Fibroblast of mammary gland (primary cell): ENCODE measurements at places on chromosomes 1 and 21.

GRCh38 chr1:230983811-230984210 is 4.9 kb downstream of the ARV1 start:
- DNase-seq, result no peak

GRCh38 chr1:84434801-84435549 is 36.7 kb downstream of the DNASE2B start:
- DNase-seq, result no peak

- DNase-seq, result no peak
Observed at GRCh38 chr1:212635141-212635631, 26.6 kb downstream of the ATF3 start.

DNA sequence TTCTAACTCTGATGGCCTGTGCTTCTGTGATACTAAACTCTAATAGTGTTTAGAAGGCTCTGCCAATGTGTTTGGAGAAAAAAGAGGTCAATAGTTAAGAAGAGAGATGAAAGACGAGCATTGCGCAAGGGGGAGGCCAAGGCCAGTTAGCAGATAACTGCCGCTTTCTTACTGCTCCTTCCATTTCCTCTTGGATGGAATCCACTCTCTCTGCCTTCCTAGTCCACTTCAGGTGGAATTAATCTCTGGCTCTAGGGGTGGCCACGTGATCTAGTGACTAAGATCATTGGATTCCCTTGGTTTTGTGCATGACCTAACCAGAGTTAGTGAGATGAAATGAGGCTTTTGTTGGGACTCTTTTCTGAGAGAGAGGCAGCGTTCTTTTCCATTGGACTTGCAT is 148.3 kb downstream of the ACTL8 start:
- DNase-seq, result no peak

DNA sequence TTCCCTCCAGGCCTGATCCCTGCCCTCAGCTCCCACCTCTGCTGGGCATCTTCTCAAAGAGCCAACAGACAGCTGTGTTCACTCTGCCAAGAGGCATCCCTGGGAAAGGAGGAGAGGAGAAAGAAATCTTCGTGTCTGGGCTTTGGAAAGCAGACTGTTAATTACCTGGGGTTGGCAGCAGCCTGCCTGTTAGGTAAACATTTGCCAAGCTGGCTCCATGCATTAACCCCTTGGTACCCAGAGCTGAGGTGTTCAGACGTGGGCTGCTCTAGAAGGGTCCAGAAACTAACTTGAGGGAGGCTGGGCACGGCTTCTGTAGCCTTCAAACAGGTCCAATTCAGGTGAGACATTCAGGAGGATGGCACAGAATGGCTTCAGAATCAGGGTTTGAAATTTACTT is 8.7 kb upstream of the EXTL1 start:
- no peak for DNase-seq

GRCh38 chr1:8951231-8951630 is 5.6 kb downstream of the CA6 start:
- DNase-seq, result no peak

- no peak for DNase-seq
Observed at GRCh38 chr1:228222548-228222947, 14.7 kb downstream of the OBSCN start.

DNA sequence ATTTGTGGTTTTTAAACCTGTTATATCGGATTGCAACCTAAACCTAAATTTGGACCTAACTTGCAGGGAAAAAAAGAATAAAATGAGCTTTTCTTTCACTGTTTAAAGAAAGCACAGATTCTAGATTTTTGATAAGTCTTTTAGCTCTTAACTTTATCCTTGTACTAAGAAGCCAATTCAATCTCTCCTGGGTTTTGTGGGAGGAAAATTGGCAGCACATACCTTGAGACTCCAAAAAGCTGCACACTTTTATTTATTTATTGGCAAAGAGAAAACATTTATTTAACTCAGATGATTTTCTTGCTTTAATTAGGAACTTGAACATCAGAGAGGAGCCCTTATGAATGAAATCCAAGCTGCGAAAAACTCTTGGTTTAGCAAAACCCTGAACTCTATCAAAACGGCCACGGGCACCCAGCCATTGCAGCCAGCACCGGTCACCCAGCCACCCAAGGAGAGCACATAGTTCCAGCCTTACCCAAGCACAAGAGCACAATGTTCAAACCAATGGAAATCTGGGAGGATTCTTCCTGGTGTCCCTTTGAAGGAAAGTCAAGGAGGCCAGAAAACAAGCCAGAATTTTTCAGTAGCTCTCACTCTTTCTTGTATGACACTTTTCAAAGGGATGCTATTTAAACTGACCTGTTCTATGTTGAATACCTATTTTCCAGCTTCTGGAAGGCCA is 10.1 kb upstream of the CACYBP start:
- DNase-seq, result no peak

DNA sequence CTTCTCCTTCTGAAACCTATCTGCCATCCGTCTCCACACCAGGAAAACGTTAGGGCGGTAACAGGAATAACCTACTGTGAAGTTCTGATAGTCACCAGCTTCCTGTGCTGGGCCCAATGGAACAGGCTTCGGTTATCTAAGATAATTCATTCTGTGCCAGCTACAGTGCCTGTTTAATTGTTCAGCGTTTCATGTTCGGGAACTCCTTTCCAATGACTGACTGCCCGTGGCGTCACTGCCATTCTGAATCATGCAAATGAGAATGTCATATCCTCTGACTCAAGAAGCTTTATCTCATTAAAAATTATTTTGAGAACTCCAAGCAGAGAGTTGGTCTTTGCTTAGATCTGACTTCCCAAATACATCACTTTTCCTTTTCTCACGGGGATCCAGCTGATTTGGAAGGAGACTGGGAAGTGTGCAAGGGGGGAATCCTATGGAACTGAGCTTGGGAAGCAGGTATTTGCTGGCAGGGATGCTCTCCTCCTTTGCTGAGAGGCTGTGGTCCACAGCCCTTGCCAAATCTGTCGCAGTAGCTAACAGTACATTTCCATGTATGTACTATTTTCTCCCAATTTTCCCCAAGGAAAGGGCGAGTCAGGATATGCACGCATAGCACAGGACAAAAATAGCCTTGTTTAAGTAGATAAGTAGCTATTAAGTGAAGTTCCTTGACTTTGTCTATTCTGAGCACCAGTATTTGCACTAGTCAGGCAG is 358.7 kb downstream of the LTN1 start:
- DNase-seq, result peak; percentile 97

DNA sequence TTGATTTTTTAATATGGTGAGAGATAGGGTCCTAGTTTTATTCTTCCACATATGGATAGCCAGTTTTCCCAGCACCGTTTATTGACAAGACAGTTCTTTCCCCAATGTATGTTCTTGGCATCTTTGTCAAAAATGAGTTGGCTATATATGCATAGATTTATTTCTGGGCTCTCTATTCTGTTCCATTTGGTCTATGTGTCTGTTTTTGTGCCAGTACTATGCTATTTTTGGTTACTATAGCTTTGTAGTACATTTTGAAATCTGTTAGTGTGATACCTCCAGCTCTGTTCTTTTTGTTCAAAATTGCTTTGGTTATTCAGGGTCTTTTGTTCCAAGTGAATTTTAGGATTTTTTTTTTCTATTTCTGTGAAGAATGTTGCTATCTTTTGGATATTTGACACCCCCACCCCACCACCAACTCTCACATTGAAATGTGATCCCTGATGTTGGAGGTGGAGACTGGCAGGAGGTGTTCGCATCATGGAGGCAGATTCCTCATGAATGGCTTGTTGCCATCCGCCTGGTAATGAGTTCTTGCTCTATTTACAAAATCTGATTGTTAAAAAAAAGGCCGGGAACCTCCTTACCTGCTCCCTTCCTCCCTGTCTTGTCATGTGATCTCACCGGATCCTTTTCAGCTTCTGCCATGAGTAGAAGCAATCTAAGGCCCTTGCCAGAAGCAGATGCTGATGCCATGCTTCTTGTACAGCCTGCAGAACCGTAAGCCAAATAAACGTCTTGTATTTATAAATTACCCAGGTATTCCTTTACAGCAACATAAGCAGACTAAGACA is 54.8 kb upstream of the KRTAP19-8 start:
- DNase-seq, result no peak

DNA sequence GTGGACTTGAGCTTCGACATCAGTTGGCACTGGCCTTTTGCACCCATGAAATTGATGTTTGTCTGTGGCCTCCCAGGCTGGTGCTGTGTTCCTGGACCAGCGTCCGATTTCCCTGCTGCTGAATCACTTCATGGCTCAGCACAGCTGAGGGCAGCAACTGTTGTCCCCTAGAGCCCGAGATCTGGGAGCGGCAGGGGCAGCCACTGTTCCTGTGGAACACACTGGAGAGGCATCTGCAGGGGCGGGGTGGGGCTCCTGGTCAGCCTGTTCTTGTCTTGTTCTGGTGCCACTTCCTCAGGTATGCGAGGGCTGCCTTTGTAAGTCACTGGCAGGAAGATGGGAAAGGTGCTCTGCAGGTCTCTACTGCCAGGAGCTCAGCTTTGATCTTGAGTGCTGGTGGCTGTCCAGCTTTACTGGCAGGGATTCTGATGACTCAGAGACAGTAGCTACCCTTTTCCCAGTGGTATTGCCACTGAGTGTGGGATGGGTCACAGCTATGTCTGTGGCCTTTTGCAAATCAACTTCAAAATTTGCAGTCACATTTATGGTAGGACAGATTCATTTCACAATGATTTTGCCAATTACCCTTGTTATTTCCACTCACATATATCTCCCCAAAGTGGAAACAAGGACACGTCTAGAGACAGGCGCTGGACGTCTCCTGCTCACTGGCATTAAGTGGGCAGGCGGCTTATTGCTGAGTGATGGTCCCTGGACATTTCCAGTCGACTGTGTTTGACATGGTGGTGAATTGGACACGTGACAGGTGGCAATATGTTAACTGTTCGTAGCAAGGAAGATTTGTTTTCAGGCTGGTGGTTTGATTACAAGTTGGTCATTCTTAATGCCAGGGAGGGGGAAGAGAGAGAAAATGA is 15.3 kb downstream of the AGPAT3 start:
- DNase-seq, result peak; percentile 42

GRCh38 chr1:172646653-172647052 is 12.2 kb upstream of the FASLG start:
- DNase-seq, result no peak

DNA sequence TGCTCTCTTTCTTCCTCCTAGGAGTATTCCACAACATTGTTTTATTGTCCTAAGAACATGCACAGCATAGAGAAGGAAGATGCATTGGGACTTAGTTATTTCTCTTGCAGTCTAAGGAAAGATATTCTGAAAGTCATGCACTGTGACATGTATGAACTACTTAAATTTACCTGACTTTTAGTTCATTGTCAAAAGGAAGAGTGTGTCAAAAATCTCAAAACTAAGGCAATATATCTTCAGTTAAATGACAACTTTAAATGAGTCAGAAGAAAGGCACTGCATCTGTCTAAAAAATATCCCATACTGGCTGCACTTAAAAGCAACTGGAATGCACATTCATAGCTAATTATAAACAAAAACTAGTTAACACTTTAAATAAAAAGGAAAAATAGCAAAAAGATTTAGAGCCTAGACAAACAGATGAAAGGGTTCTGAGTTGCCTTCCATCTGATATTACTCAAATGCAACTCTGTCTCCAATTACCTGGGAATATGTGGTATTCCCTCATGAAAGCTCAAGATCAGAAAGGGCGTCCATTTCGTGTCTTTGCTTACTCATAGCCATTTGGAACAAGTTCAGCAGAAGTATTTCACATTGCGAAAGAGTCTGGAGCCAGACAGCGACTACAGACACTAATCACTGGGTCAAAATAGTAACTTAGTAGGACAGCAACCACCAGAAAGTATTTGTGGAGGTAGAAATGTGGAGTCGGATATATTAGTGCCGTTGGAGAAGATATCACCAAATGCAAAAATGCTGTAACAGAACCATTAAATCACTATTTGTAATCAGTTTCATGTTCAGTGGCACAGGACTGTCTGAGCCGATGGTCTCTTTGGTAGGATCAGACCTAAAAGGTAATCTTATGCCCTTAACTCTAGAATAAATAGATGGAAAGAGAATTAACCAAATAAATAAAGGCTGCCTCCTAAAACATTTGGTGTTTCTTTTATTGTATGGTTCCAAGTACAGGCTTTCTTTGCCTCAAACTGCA is 225.7 kb downstream of the GREM2 start:
- peak; percentile 95 for DNase-seq

GRCh38 chr1:211625040-211625439 is 46.1 kb upstream of the SLC30A1 start:
- DNase-seq, result peak; percentile 72

DNA sequence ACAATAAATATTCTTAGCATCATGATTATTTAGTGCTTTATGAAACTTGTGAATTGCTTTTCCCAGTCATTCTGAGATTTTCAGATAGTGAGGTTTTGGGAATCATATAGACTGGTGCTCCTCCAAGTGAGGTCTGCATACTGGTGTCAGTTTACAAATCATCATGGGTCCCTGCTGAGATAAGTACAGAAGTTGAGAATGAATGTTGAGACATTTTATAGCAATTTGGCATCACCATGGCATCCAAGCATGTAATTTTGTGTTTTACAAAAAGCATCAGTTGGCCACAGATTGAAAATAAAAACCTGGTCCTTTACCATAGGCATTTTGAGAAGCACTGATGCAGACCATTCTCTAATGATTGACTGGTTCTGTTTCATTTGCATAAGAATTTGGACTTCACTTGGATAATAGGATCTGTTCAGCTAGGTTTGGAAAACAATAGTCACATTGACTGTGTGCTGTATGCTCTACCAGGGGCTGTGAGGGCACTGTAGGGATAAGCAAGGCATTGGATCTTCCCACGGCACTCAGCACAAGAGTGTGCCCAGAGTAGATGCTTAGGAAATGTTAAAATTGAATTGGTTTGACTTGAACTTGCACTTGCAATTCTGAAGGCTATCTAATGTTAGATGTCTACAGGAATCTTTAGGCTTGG is 79.0 kb upstream of the JUN start:
- no peak for DNase-seq

DNA sequence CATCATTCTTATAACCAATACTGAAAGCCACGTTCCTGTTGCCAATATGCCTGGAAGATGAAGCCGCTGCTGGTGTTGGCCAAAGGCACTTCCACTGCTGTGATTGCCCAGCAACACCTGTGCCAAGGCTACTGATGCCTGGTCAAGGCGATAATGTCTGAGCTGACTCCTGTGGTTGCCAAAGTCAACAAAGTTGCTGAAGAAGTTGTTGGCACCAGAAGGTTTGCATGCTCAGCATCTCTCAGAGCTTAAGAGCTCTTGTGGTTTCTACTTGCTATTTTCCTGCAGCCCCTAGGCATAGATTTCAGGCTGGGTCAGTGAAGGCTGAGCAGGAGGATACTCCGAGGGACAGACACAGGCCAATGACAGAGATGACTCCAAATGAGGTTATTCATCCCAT is 63.4 kb upstream of the RAB3GAP2 start:
- no peak for DNase-seq

GRCh38 chr1:94104776-94105580 is 16.0 kb downstream of the ABCA4 start:
- no peak for DNase-seq

DNA sequence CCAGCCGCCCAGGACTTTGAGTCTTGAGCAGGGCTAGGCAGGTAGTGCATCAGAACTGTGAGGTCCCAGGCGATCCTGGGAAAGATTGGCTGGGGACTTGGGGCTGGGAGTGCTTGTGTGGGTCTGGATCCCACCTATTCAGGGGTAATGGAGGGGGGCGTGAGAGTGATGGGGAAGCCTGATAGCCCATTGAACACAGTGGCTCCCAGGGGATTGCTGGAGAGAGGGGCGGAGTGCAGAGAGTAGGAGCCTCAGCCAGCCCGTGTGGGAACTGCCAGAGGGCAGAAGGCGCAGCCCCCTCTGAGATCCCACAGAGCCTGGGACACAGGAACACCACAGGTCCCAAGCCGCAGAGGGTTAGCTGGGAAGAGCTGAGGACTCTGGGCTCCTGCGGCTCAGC is 19.3 kb upstream of the PDZK1IP1 start:
- DNase-seq, result no peak
